ENCODE measurements at places on chromosomes 5 and 9.

- peak; percentile 70 for DNase-seq
Measured at GRCh38 chr9:124551472-124552272, 44.5 kb upstream of the NR5A1 start.

GRCh38 chr9:135419106-135419505, 60.5 kb upstream of the PPP1R26 start:
- no peak for DNase-seq

DNA sequence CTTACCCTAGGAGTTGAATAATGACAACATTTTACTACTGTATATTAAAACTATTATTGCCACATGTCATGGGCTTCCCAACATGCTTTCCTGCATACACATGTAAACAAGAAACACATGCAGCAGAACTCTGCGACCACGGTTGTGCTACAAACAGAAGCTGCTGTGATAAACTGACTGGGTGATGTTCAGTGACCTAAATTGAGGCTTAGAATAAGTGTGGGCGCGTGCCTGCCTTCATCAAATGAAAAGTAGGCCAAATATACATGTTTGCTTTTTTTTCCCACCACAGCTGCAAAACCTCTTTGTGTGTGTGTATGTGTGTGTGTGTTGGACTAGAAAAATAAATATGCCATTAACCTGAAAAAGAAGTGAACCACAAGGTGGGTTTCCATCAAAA, 1202.1 kb downstream of the PTPRD start:
- no peak for DNase-seq

- DNase-seq: no peak
Measured at GRCh38 chr5:155884041-155884440, 442.9 kb upstream of the SGCD start.

DNA sequence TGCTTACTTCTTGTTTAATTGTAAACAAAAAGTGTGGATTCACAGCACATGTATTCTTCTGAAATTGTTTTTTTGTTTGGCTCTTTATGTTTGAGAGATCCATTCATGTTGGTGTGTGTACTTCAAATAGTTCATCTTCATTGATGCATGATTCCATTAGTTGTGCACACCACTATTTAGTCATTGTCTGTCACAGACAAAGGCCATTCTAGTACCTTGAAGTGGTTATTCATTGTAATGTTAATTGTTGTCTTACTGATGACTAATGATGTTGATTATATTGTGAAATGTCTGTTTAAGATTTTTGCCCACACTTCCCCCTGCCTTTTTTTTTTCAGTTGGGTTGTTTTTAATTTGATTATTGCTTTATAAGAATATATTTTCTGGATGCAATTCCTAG, 391.3 kb downstream of the DIRAS2 start:
- DNase-seq: peak; percentile 91

DNA sequence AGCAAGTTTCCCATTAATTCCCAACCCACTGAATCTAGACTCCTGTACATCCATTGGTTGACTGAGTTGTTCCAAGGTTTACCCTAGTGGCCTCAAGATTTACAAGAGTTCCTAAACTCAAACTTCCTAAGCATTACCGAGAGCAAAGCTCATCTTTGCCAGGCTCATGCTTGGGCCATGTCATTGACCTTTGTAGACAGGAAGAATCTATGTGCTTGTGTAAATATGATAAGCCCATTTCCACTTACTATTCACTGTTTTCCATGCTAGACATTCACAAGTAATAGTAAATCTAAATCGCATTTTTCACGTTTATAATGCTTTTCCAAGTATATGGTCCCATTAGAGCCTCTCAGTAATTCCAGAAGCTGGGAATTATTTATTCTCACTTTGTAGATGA, 534.5 kb upstream of the CLINT1 start:
- no peak for DNase-seq

GRCh38 chr5:139167063-139167462, 31.1 kb downstream of the SIL1 start:
- no peak for DNase-seq

DNA sequence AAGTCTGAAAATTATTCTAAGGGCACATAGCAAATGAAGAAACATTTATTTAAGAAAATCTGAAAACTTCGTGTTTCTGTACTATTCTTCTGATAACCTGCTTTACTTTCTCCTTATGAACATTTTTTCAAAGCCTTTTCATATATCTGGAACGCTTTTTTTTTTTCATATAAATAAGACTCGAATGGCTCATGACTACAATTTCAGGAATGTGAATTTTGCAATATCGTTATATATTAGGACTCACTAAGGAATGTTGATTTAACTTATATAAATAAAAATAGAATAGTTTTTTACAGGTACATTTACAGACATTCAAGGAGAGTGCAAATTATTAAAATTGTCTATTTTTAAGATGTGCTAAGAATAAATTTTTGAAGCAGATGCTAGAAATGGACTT, 42.9 kb downstream of the GPBP1 start:
- DNase-seq: peak; percentile 37

DNA sequence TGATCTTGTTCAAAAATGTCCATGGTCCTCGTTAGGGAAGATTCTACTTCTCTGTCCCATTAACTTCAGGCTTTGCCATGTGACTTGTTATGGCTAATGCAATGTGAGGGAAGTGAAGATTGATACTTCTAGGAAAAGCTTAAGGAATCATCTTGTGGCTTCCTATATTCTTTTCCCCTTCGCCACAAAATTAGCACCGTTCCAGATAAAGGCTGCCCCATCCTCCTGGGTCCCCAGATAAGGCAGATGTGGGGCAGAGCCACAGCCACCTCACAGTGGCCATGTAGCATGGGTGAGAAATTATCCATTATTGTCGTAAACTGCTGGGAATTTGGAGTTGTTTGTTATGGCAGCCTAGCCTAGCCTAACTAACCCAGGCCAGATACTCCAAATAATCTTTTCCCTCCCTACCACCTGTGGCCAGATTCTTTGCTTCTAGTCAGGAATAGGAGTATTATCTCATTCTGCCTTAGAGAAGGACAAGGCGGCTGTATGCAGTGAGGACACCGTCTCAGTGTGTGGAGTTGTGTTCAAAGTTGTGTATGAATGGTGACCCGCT, 31.9 kb upstream of the BOD1 start:
- DNase-seq: no peak

DNA sequence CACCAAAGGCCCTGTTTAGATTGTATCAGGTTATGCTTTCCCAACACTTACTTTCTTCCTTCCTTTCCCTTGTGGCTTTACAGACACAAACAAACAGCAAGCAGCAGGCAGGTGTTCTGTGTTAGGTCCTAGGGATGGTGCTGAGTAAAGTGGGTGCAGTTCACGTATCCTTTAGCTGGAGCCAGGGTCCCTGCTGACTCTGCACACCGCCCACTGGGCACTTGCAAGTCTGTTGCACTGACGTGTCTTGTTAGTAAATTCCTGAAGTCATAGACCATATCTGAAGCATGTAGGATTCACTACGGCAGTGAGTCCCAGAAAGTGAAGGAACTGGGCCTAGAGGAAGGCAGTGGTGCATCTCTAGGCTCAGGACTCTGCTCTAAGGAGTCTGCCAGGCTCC, 96.5 kb downstream of the DAPK1 start:
- peak; percentile 92 for DNase-seq

GRCh38 chr5:143077453-143078103, 307.4 kb downstream of the ARHGAP26 start:
- no peak for DNase-seq

DNA sequence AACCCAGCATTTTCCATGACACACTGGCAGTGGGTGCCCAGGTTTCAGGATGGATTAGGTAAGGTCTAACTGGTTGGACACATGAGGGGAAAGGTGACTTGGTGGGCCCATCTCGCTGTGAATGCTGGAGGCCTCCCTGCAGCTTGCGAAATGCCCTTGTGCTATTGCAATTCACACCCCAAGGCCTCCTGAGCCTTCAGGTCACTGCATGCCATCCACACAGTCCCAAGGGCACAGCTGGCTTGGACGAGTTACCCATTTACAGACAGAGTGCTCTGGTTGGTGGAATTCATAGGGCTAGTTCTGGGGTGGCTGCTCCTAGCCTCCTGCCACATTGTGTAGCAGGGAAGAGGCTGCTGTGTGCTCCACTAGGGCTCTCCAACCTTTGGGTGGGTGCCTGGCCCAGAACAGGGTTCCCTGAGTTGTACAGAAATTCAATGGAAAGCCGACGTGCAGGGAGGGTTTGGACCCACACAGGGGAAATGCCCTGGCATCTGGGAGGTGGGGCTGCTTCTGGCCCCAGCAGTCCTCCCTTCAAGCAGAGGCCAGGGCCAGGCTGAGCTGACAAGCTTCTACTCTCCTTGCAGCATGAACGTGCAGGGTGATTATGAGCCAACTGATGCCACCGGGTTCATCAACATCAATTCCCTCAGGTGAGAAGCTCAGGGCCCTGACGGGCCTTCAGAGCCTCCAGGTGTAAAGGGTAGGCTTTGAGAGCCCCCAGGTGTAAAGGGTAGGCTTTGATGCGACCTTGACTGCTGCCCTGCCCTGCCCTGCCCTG, 54.3 kb downstream of the ASS1 start:
- peak; percentile 39 for DNase-seq

DNA sequence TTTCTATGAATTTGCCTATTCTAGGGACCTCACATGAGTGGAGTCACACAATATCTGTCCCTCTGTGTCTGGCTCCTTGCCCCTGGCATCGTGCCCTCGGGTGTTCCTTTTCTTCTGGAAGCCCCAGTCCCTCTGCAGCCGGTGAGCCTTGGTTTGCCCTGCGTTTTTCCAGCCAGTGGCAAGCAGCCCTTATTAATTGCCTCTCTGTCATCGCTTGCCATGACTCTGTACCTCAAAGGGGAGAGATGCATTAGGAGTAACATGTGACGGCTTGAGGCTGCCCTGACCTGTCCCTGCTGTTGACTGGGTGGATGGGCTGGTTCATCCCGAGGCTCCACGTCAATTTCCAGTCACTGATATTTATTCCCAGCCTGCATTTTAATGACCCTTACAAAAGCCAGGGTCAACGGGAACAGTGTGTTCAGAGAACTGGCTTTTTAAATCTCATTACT, 87.3 kb downstream of the CFAP90 start:
- DNase-seq: no peak

DNA sequence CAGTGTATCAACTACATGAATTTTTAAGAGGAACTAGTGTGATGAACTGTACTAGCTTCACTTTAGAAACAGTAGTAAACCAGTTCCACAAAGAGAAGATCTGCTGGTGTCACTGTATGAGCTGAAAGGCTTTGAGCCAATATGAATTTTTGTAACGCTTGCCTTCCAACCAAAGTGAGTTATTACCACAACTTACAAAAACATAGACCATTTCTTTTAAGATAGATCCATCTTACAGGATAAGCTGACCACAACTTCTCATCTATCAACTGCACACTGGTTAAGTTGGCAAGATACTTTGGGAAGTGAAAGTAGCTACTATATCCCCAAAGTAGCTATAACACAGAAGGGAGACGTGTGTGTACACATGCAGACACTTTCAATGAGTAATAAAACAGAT, 849.6 kb upstream of the DMAC1 start:
- DNase-seq: no peak

- no peak for DNase-seq
Measured at GRCh38 chr9:20880271-20880670, 151.2 kb downstream of the HACD4 start.

- DNase-seq: no peak
Measured at GRCh38 chr5:123066016-123066415, 23.0 kb upstream of the PRDM6 start.

DNA sequence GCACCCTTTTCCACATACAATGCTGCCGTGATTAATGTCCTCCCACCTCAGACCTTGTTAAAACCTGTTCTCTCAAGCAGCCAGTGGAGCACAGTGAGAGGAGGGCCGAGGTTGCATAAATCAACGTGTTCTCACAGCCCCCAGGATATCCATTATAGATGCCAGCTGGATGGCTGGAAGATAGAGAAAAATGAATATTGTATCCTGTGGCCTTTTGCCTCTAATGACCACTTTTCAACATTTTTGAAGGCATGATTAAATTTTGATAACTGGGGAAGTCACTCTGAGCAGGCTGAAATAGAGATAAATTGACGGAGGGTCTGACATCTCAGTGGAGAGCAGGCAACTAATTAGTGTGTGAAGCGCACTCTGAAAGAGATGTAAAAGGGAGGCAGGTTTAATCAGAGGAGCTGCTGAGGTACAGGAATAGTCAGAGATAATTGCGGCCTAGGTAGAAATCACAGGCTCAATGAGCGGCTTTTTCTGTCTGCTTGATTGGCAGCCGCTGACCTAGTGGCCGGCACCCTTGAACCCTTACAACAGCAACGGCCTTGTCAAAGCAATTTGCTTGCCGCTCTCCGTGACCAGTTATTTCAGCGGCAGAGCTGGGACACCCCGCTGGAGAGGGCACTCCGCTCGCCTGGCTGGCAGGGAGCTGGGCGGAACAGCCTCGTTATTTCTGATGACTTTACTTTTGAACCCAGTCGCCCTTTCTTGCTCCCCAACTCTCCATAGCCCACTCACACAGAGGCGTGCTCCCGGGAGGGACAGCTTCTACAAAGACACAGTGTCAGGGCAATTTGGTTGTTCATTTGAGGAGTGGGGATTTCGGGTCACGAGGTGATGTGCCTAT, 560.7 kb downstream of the PSAT1 start:
- DNase-seq: no peak

GRCh38 chr9:84917366-84918070, 248.0 kb downstream of the NTRK2 start:
- peak; percentile 33 for DNase-seq

- no peak for DNase-seq
Measured at GRCh38 chr5:20649966-20650365, 662.0 kb upstream of the CDH18 start.

DNA sequence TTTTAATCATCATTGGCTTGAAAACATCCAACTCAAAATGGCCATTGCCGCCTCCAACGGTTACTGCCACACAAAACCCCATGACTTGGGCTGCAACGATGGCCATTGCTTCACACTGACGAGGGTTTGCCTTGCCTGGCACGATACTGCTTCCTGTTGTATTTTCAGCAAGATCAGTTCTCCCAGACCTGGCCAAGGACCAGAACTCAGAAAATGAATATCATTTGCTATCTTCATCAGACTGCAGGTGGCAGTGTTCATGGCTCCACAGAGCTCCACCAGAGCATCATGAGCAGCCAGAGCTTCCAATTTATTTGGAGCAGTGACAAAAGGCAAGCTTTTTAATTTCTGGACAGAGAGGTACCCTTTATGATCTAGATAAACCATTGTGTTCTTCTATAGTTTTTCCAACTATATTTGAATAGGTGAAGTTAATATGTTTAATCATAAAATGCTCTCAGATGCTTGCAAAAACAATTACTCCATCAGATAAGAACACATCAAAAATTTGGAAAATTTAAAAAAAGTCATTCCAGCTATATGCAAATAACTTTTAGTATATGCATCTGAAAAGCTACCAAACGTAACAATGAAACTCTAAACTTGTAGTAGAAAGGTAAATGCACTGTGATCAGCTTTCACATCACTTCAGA, 10.4 kb downstream of the AMACR start:
- peak; percentile 82 for DNase-seq

- peak; percentile 1 for DNase-seq
Measured at GRCh38 chr9:120066315-120066714, 513.7 kb downstream of the CDK5RAP2 start.

DNA sequence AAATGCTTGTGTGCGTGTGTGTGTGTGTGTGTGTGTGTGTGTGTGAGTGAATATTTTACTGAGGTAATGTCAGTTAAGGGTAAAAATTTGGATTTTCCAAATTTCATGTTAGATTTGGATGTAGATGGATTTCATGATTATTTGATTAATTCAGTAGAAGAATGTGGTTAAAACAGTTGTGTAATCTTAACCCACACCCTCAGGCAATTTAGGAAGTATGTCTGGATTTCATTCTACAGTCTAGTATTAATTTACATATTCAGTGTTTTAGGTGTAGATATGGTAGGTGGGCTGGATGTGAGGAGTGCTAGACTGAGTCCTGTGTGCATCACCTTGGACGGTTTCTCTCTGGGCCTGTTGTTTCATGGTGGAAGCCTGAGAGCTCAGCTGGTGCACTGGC, 99.1 kb upstream of the CKMT2 start:
- peak; percentile 35 for DNase-seq

- DNase-seq: peak; percentile 96
Measured at GRCh38 chr5:173800340-173800739, 87.8 kb upstream of the CPEB4 start.
